ENCODE measurements at places on chromosomes 5 and 9.
A peak's percentile ranks its signal among the peaks of the same experiment; 100 is the strongest.

GRCh38 chr5:62326302-62326701 is 20.3 kb downstream of the KIF2A start:
- DNase-seq = no peak

- DNase-seq = no peak
These were observed 16.2 kb upstream of the CREBRF start for GRCh38 chr5:173039964-173040363.

DNA sequence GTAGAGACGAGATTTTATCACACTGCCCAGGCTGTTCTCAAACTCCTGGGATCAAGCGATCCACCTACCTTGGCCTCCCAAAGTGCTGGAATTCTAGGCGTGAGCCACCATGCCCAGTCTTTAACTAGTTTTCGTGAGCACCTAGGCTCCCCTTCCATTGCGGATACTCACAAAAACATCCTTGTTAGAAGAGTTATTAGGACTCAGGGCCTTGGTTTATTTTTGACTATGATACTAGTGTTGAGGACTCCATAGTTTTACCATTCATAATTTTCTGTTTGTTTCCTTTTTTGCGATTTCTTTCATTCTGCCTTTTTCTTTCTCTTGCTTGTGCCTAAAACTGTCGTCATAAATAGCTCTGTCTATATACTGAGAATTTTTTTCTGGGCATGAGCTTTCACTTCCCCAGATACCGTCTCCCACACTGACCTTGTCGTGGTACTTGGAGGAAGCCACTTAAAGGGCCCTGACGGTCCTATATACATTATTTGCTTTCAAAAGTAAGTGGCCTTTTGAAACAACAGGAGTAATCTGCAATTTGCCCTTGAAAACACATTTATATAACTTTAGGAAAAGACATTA is 5.2 kb downstream of the F2R start:
- no peak for DNase-seq

- DNase-seq = no peak
These were observed 61.1 kb downstream of the MED10 start for GRCh38 chr5:6317116-6317798.

GRCh38 chr9:105438141-105438806 is 9.6 kb upstream of the FSD1L start:
- DNase-seq = no peak

DNA sequence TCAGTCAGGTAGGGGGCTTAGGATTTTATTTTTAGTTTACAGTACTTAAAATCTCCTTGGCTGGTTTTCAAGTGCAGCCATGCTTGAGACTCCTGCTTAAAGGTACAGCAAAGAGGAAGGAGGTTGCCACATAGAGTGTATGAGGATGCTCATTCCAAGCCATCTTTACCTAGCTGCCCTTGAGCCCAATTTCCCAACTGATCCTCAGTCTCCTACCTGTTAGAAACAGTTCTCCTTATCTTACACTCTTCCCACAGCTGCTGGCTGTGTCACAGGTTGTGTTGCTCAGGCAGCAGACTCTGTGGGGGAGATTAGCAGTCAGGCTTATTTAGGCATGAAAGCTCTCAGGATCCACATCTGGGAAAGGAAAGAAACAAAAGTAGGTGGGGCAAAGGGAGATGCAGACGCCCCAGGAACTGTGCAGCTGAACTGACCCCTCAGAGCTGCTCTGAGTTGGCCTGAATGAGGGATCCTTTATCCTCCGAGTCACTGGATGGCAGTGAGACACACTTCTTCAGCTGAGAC is 95.1 kb downstream of the NMUR2 start:
- DNase-seq = no peak

DNA sequence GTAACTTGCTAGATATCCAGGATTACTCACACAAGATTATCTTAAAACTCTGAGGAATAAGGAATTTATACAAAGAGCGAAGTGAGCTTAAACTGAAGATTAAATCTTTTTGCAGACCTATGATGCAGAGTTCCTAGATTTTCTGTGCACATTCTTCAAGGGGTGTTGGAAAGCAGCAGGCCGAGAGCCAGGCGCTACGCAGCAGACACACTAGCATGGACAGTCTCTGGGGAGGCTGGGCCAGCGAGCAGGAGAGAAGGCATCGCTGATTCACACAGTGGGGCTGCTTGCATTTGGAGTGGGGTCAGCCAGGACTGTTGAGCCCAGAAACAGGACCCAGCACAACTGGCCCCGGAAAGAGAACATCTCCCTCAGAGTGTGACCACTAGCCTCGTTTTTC is 136.3 kb downstream of the ADAMTS16 start:
- DNase-seq = no peak

DNA sequence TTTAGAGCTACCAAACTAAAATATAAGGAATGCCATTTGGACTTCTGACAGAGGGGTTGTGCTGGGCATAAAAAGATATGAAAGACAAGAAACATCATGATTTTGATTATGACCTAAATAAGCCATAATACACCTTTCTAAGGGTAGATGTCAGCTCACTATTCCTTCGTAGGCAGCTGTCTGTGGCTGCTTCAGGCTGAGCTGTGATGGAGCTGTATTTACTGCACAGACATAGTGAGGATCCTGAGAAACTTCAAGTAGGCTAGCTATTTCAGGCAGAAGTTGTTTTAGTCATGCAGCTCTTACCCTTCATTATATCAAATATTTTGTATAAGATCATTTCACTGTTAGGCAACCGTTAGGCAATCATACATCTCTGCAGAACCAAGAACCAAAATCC is 511.7 kb downstream of the CDH12 start:
- no peak for DNase-seq

DNA sequence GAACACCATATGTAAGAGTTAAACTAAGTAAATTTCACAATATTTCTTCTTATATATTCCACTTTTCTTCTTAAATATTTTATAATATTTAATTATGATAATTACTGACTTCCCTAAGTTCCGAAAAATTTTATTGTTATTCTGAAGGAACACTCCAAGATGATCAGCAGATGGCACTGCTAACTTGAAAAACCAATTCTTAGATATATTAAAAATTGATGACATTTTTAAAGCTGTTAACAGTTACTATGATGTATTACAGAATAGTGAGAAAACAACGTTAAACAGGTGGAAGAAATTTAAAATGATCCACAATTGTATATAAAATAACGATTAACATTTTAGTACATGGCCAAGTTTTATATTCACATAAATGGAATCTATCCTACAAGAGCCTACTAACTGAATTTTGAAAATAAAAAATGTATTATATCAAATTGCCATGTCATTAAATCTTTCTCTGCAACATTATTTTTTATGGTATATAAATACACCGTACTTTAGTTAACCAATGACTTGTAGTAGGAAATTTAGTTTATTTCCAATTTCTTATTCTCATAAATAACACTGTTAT is 30.1 kb upstream of the MUSK start:
- DNase-seq = no peak

DNA sequence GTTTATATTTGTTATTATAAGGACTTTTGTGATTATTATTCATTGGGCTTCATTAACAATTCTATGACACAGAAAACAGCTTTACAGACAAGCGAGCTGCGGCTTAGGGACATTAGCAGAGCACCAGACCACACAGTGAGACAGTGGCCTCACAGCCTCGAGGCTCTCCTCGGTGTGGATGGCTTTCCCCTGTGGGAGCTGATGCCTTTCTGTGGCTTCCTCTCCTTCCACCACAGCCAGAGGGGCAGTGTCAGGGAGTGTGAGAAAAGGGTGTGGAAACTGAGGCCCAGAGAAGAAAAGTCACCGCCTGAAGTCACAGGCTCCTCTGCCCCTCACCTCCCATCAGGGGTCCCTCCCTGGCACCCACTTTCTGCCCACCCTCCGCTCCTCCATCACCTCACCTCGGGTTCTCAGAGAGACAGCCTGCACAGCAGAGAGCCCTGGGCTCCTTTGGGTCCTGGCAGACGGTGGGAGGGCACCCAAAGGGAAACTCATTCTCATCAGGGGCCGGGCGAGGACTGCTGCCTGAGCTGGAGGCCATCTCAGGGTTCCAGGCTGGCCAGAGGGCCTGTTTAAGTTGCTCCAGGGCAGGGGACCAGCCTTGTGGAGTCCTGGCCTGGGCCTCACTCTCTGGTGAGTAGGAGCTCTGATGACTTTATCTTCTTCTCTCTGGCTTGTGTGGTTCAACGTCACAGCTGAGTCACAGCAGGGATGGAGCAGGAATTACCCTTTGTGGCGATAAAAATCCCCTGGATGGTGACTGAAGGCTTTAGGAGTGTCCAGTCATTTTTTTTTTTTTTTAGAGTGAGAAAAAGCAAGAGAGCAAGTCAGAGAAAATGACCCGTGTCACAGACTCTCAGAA is 830 bp downstream of the TRAF1 start:
- DNase-seq = no peak

GRCh38 chr9:134634176-134634575 is 7.4 kb upstream of the COL5A1 start:
- DNase-seq = no peak

DNA sequence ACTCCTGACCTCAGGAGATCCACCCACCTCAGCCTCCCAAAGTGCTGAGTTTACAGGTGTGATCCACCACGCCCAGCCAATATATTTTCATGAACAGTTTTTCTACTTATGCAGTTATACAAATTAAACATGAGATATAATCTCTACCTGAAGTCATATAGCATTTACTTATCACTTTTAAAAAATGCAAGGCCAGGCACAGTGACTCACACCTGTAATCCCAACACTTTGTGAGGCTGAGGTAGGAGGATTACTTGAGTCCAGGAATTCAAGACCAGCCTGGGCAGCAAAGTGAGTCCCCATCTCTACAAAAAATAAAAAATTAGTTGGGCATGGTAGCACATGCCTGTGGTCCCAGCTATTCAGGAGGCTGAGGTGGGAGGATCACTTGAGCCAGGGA is 164.7 kb upstream of the LHFPL2 start:
- no peak for DNase-seq

GRCh38 chr5:131854134-131854533 is 57.3 kb upstream of the FNIP1 start:
- no peak for DNase-seq

GRCh38 chr9:109419531-109419930 is 78.6 kb downstream of the PTPN3 start:
- DNase-seq = no peak

DNA sequence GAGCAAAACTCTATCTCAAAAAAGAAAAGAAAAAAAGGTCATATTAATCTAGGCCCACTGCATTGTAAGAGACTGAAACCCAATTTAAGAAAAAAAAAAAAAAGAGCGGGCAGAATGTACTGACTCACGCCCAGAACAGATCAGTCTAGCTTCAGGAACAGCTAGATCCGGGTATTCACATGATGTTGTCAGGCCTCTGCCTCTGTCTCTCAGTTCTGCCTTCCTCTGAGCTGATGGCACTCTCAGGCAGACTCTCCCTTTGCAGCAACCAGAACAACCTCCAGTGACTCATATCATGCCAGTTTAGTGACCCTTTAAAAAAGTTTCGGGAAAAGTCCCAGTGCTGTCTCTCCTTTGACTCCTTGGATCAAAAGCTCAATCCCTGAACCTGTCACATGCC is 53.0 kb downstream of the NEURL1B start:
- no peak for DNase-seq

GRCh38 chr5:141879941-141880738 is 1.9 kb upstream of the PCDH1 start:
- DNase-seq = peak; percentile 60

- no peak for DNase-seq
These were observed 76.7 kb downstream of the FAM170A start for GRCh38 chr5:119706049-119706448.

GRCh38 chr5:4661326-4661725 is 478.8 kb upstream of the ADAMTS16 start:
- no peak for DNase-seq

DNA sequence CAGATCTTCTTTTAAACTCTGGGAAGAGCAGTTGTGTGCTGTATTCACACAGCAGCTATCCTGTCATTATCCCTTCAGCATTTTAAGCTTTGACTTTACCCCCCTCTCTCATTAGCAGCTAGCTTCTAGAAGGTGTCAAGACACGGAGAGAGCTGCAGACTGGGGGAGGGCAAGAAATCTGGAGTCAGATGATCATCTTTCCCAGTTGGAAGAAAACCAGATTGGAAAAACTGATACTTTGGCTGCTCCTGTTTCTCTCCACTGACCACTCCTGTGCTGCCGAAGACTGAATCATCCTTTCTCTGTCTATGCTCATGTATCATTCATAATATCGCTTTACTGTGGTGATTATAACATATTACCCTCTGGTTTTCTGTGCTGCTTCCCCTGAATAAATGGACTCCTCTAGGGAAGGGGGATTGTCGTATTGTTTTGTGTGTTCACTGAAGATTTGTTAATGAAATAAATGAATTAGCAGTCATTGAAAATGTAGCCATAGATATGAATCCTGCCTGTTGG is 75.1 kb downstream of the SH3GL2 start:
- DNase-seq = no peak

DNA sequence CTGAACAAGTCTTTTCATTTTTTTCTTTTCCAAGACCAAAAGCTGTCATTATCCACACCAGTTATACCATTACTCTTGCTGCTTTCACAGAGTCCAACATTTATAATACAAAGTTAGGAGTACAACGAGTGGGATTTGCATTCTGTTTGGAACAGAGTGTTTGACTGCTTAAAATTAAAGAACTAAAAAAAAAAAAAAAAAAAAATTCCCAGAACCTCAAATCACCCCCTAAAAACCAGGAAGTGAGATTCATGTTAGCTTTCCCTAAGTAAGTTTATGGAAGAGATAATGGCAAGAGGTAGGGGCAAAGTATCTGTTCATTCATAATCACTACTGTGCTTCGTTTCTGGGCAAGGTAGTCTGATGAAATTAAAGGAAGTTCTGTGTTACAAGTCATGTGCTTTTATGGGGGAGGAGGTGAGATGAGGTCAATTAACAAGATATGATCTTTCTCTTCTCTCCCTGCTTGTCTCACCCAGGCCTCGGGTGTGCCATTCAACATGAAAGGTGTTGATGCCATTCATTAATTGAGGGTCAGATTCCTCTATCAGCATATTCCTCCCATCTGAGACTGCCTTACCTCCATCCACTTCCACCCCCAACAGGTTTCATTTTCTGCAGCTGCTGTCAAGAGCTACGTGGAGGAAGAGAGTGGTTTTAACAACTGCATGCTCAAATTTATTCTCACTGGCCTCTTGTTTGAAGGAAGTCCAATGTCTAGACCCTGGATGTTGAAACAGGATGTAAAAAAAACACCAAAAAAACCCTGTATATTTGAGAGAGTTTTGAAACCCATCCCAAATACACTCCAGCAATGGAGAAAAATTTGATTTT is 58.1 kb downstream of the MARCHF3 start:
- no peak for DNase-seq

GRCh38 chr5:92687821-92688722 is 892.9 kb downstream of the NR2F1-AS1 start:
- DNase-seq = no peak

- DNase-seq = no peak
These were observed 228.1 kb upstream of the DAPK1 start for GRCh38 chr9:87269296-87270176.

DNA sequence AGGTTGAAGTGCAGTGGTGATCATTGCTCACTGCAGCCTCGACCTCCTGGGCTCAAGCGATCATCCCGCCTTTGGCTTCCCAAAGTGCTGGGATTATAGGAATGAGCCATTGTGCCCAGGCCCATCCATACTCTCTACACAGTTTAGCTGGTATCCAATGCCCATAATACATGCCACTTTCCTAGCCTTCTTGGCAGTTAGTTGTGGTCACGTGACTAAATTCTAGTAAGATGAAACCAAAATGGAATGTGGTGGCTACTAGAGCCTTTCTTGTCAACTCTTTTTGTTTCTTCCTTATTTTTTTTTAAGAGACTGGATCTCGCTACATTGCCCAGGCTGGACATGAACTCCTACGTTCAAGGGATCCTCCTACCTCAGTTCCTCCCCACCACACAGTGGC is 15.3 kb upstream of the KIF27 start:
- DNase-seq = no peak
